ENCODE measurements at places on chromosomes 13 and 19. TPM values are rescaled to one million over a fixed set of nuclear protein-coding genes. Genes with fewer than 3 reads are reported as not detected.

DNA sequence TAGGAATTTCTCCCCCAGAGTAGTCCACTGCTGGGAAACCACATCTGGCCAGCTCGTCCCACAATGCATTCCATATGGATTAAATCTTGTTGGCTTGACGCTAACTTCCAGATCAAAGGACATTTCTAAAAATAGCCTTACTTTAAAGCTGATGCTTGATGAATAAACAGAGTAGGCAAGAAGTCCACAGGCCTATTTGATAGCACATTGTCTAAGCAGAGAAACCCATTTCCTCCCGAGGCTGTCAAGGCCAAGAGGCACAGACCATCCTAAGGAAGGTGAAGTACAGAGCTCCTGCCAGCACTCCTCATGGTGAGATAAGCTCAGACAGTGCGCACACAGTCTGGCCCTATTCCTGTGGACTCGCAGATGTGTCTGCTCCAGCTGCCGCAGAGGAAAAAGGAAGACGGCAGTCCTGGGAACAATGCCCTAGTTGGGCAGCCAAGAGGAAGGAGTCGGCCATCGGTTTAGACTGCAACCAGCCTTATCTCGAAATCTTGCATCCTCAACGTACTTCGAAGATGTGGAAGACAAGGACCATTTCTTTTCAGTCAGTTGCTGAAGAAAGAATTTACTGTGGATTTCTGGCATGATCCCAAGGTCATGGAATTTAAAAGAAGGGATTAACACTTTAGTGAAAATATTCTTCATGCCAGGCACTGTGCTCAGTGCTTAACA is 156.8 kb downstream of the RGCC start:
- no peak for DNase-seq

DNA sequence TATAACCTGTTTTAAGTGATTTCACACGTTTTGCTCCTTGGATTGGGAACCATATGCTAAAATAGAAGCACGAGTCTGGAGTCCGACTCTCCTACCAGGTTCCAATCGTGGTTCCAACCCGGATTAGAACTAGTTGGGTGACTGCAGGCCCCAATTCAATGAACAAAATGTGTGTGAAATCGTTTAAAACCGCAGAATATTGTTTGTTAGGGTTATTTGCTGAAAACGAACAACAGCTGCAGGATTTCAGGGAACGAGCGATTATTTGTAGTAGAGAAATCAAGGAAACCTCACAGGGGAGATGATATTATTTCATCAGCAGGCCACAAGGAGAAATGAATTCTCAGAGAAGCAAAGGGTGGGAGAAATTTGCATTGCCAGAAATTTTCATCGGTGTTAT is 16.7 kb downstream of the SSC5D start:
- no peak for DNase-seq

- DNase-seq: no peak
These were observed 30.6 kb upstream of the DPP9 start for GRCh38 chr19:4754248-4754647.

DNA sequence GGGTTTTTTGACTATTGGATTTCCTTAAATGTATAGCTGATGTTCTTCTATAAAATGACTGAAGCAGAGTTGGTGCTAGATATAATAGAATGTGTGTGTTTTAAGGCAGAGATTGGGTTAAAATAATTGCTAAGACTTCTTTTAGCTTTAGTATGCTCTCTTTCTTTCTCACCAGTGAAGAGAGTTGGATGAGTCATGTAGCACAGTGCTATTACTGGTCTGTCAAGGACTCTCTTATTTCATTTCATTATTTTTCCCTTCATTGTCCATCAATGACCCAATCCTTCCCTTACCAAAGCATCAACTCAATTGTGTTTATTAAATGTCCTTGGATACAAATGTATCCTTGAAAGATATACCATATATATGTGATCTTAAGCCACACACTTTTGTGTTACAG is 268.9 kb downstream of the IRS2 start:
- no peak for DNase-seq

- DNase-seq: no peak
These were observed 1.2 kb downstream of the ZSWIM4 start for GRCh38 chr19:13796301-13797057.

GRCh38 chr13:106393776-106394175 is 141.7 kb downstream of the EFNB2 start:
- no peak for DNase-seq

GRCh38 chr13:25462301-25463125 is 90.7 kb downstream of the ATP8A2 start:
- no peak for DNase-seq

- DNase-seq: no peak
These were observed 411.7 kb downstream of the KCNRG start for GRCh38 chr13:50426927-50427326.

DNA sequence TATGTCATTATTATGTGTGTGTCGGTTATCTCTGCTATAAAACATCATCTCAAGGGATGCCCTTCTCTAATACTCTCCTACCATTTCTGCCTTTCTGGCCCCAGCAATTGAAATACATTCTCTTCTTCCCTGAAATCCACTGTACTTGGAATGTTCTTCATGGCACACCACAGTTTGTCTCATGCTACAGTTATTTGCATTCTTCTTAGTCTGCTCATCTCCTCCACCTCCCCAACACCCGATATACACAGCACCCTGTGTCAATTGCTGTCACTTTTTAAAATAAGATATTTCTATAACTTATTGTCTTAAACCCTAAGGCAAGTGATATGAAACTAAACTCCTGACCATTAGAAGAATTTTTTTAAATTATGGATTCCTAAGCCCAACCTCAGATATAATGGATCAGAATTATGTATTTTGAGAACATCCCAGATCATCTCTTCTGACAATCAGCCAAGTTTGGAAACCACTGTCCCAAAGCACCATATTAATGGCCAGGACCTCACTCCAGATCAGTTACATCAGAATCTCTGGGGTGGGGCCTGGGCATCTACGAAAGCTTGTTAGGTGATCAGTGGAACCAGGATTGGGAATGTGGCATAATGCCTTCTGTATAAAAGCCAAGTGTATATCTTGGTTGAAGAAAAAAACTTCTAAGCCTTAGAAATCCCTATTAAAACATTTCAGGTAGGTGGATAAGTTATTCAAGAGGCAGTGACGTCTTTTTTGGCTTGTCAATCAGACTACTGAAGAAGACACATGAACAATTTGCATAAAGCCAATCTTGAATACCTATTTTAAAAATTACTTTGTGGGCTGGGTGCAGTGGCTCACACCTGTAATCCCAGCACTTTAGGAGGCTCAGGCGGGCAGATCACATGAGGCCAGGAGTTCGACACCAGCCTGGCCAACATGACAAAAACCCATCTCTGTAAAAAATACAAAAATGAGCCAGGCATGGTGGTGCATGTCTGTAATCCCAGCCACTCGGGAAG is 30.0 kb upstream of the KBTBD7 start:
- no peak for DNase-seq

DNA sequence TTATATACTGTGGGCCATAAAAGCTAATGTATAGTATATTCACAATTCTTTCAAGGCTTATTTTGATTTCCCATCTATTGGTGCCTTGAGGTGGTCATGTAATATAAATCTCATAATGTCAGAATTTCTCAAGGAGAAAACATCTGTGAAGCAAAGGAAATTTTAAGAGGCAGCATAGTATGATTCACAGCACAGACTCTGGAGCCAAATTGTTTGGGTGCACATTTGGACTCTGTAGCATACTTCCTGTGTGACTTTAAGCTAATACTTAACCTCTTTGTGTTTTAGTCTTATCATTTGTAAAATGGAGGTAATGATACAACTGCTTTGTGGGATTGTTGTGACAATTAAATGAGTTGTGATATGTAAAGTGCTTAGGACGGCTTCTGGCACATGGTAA is 67.6 kb downstream of the PIBF1 start:
- no peak for DNase-seq

DNA sequence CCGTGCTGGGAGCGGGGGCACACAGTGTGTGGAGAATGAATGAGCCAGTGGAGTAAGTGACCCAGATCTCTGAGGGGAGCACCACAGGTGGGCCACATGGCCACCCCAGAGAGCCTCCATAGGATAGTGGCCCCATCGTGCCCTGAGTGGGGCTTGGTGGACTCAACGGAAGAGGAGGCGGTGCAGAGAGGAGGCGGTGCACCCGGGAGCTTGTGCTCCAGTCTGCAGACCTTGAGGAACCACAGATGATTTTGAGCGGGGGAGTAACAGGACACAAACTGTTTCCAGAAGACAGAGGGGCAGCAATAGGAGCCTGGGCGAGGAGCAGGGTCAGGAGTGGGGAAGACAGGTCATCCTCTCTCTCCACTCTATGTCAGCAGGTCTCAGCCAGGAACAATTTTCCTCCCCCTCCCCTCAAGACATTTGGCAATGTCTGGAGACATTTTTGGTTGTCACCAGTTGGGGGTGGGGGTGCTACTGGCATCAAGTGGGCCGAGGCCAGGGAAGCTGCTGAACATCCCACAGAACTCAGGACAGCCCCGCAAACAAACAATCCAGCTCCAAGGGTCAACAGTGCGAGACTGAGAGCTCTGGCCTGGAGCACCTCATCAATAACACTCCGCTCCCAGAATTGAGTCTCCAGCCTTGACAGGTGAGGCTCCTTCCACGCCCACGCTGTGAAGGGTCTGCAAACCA is 182.2 kb downstream of the USP12 start:
- DNase-seq: no peak

DNA sequence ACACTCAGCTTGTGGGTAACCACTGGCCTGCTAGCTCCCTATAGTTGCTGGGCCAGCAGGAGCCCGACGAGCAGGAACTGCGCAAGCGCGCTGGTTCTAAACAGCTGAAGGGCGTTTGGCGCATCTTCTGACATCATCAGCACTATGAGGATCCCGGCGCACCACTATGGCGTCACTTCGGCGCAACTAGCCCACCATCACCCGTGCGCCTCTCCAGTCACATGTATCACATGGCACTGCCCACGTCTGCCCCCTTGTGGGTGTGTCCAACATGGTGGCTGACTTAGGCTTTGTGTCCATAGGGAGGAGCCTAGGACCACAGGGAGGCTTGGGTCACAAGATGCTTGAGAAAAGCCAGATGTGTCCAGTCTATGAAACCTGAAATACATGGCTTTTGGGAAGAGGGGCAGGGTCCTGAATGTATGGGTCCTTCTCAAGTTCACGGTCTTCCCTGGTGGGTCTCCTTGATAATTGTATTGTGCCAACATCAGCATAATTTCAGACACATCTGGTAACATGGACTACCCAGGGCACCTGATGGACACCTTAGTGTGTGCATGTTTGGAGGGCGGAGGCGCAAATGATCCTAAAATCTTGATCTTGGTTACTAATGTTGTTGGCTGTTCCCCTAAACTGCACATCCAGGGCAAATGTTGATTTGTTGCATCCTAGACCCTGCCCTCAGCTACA is 18.0 kb downstream of the KLK4 start:
- no peak for DNase-seq

GRCh38 chr13:76745261-76746200 is 140.7 kb downstream of the KCTD12 start:
- no peak for DNase-seq

DNA sequence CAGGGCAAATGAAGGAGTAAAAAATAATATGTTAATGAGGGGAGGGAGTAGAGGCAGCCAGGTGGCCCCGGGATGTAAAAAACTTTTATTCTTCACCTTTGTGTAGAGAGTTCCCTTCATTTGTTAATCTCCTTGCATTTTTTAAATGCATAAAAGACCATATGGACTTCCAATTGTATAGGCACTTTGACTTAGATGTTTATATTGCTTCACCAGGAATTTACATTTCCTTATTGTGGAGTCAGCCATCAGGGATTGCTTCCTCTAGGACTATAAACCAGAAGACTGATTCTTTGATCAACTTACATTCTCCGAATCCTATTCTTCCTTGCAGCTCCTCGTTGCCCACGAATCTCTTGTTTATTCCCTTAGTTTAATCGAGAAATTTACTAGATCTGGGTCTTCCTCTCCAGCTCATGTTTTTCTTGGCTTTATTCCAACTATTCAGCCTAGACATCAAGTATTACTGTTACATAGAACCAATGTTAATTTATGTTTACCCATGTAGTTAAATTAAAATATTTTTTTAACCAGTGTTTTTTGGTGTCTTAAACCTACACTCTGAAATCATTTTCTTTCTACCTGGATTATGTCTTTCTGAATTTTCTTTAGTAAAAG is 1187.0 kb upstream of the SLC10A2 start:
- DNase-seq: no peak

- DNase-seq: no peak
These were observed 383.0 kb downstream of the SLITRK1 start for GRCh38 chr13:83499286-83499685.

GRCh38 chr13:101511766-101512165 is 59.3 kb downstream of the ITGBL1 start:
- no peak for DNase-seq

DNA sequence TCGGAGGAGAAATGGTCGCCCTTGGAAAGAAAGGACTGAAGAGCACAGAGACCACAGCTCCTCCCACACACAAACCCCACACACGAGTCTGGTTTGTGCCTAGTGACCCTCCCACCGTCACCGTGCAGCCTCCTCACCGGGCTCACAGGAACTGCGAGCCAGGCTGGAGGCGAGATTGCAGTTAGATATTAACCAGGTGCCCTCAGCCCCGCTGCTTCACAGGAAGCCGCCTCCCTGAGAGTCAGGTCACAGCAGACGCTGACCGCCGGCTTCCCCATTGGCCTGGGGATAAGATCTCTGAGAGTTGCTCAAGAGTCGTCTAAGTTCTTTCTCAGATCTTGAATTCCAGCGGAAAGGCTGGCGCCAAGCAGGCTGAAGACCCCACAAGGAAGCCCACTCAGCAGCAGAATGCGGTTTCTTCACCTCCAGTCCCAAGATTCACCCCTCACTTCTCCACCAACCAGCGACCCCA is 870 bp downstream of the ZNF44 start:
- peak; percentile 51 for DNase-seq

GRCh38 chr19:17423429-17424208 is 3.8 kb downstream of the MVB12A start:
- no peak for DNase-seq

Gene BLVRB
- 81.1 TPM for polyA plus RNA-seq

Gene RASAL3
- polyA plus RNA-seq: 1.3 TPM

Gene C19orf73
- polyA plus RNA-seq: 0.31 TPM

Gene CYP4F3
- polyA plus RNA-seq: 0.14 TPM

Gene LSR
- 46.8 TPM for polyA plus RNA-seq

Gene ZNF558
- 35.5 TPM for polyA plus RNA-seq

Gene LGALS4
- 2.2 TPM for polyA plus RNA-seq

Gene PLPPR3
- 18.9 TPM for polyA plus RNA-seq
